Mesenteric fat pad (tissue), 1 donor: ENCODE measurements at places on chromosomes 12 and 14. TPM values are rescaled to one million over a fixed set of nuclear protein-coding genes. Genes with fewer than 3 reads are reported as not detected.

The KCTD10 gene
- 103 TPM for total RNA-seq

DNA sequence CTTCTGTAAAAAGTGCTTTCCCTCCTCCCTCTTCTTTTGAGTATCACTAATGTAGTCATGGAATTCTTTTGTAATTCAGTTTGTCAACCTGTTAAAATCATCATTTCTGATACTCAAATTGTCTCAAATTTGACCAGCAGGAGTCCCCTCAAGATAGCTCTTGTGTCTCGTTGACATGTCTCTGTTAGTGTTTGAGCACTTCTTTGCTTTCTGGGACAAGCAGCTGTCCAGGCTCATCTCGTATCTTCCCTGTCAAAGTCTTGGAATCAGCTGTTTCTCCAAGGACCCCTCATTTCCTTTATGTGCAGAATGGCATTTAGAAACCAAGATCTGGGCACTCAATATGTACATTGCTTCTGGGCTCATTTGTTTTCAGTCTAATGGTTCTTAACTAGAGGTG lies 10.7 kb downstream of the CIPC start:
- DNase-seq = no peak

DNA sequence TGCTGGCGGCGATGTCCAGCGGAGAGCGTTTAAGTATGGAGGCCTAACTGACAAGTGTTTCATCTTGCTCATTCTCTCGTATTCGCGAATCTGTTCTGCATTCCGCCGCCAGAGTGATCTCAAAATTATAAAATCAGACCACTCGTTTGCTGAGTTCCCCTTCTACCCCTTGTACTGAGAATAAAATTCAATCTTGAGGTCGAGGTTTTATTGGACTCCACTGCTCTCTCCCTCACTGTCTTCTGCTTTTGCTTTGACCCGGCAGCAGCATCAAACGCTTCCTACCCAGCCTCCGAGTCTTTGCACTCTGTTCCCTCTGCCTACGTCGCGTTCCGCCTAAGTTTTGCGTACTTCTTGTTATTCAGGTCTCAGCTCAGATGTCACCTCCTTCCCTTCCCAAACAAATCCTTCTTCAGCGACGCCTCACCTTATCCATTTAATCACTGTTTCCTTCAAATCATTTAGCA lies 462 bp downstream of the KNTC1 start:
- no peak for DNase-seq

DNA sequence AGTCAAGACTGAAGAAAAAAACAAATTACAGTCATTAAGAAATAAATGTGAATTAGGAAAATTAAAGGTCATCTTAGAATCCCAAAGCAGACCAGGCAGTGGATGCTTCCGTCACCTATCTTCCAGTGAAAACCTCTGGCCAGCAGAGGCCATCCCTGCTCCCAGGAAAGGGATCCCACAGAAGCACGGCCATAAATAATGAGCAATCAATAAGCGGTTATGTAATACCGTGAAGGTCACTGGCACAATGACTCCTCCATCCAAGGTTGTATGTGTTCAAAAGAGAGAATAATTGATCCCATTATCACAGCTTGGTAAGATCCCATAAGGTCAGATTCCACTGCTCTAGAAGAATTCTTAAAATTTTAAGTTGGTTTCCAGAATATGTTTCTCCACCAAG lies 85.7 kb downstream of the PPP2R5E start:
- DNase-seq = no peak
